ENCODE measurements at places on chromosomes 11 and 22. TPM values are rescaled to one million over a fixed set of nuclear protein-coding genes. Genes with fewer than 3 reads are reported as not detected.

The PTGDR2 gene
- polyA plus RNA-seq: 0.21 TPM

The PRG3 gene
- 0.66 TPM for polyA plus RNA-seq

The MARK2 gene
- polyA plus RNA-seq: 36.5 TPM

The HORMAD2 gene
- not detected for polyA plus RNA-seq

The C22orf15 gene
- 2.3 TPM for polyA plus RNA-seq

The VPS37C gene
- 21.9 TPM for polyA plus RNA-seq

The MPPED2 gene
- polyA plus RNA-seq: 17.1 TPM

The TENM4 gene
- 19.9 TPM for polyA plus RNA-seq

The NLRX1 gene
- polyA plus RNA-seq: 12.7 TPM

The NEU3 gene
- 9.1 TPM for polyA plus RNA-seq

The DRG1 gene
- 93.3 TPM for polyA plus RNA-seq

The FLRT1 gene
- polyA plus RNA-seq: 3.3 TPM

The CCDC157 gene
- polyA plus RNA-seq: 4.9 TPM

DNA sequence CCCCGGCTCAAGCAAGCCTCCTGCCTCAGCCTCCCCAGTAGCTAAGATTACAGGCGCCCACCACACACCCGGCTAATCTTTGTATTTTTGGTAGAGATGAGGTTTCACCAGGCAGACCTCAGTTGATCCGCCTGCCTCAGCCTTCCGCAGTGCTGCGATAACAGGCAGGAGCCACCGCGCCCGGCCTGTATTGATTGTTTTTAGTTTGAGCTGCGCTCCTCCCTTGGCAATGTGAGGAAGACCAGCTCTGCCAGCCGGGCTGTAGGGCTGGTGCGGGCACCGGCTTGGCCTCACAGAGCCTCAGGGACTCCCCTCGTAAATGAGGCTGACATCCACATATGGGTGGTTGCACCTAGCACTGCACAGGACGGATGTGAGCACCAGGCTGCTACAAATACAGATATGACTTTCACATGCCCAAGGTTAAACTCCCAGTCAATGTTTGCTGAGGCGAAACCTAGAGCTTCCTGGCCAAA, 7.5 kb upstream of the SLC2A11 start:
- no peak for DNase-seq

DNA sequence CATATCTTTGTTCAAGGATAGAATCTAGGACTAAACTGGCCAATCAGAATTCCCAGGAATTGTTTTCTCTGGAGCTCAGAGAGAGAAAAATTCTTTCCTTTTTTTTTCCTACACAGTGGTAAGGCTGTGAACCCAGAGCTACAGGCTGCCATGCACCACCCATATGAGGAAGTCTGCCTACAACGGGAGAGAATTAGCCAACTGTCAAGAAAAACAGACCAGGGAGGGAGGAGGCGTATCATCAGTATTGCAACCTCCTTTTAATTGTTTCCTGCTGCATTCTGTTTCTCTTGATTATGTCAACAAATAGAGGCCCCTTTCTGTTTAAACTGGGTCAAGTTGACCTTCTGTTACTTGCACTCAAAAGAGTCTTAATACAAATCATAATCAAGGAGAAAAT, 176.5 kb upstream of the UBASH3B start:
- no peak for DNase-seq

GRCh38 chr11:74662487-74663103, 68.6 kb downstream of the CHRDL2 start:
- DNase-seq: no peak

GRCh38 chr22:37058917-37059701, 7.6 kb downstream of the KCTD17 start:
- no peak for DNase-seq

GRCh38 chr11:118657709-118658428, 21.6 kb downstream of the TREH start:
- no peak for DNase-seq

- DNase-seq: no peak
These were observed 33.4 kb downstream of the AMBRA1 start for GRCh38 chr11:46560300-46560991.

DNA sequence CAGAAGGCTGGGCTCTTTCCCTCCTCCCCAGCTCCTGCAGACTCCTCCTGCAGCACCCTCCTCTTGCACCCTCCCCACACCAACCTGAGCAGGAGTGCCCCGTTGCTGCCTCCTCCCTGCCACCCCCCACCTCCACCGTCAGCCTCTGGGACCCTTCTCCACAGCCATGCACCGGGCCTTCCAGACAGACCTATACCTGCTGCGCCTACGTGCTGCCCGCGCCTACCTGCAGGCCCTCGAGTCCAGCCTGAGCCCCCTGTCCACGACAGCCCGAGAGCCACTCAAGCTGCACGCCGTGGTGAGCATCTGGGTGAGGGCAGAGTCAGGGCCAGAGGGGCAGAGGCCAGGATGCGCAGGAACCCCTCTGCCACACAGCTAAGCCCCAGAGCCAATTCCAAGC, 16.2 kb downstream of the ZDHHC24 start:
- DNase-seq: no peak

- DNase-seq: no peak
These were observed 12.6 kb downstream of the KLHL35 start for GRCh38 chr11:75420224-75421034.

DNA sequence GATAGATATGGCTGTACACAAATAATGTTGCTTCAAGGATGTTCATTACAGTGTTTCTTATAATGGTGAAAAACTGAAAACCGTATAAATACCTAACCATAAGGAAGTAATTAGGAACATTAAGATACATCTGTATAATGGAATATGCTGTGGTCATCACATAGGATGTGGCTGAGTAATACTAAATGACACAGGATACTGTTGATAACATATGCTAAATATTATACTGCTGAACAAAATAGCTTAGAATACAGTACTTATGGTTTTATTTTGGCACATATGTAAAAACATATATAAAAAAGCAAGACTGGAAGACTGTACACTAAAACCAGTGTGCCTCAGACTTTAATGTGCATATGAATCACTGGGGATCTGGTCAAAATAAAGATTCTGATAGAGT, 43.8 kb downstream of the FBXO7 start:
- no peak for DNase-seq

- peak; percentile 52 for DNase-seq
These were observed 35.9 kb upstream of the PRDM11 start for GRCh38 chr11:45110562-45110961.

DNA sequence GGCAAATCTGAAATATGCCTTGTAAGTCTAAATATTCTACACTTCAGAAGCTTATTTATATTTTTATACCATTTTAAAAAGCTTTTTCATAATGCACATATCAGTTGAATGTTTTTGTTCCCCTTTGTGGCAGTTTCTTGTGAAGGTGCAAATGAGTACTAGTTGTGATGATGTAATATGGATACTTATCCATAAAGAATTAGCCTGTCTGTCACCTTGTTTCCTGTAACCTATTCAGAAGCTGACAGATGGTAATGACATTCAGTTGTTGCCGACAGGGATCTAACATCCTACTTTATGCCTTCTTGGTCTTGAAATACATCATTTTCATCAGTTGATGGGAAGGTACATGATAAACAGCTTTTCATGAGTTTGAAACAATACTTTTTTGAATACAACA, 2.9 kb downstream of the QSER1 start:
- no peak for DNase-seq

DNA sequence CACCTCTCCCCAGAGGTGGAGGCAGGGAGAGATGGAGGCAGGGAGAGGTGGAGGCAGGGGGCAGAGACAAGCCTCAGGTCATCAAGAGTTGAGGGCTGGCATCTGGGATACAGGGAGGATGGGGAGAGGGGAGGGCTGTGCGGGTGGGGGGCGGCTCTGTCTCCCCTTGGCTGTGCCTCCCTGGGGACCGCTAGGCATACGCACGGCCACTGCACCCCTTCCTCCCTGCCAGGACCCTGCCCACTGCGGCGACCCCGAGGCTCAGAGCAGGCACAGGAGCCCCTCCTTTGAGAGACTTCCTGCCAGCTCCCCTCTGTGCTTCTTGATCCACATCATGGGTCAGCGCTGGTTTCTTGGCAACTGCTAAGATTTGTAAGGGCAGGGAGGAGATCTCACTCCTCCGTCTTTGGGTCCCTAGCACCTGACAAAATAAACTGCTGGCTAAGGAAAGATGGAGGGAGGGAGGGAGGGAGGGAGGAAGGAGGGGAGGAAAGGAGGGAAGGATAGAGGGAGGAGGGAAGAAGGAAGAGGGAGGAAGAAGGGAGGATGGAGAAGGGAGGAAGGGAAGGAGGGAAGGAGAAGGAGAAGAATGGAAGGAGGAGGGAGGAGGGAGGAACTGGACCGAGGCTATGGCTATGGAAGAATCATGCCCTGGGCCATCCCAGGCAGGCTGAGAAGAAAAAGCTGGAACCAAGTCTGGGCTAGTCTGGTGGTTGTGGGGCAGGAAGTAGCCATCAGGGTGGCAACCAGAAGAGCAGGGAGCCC, 18.5 kb downstream of the PRR33 start:
- DNase-seq: peak; percentile 83

GRCh38 chr22:44928711-44929358, 81.0 kb downstream of the PHF21B start:
- no peak for DNase-seq

DNA sequence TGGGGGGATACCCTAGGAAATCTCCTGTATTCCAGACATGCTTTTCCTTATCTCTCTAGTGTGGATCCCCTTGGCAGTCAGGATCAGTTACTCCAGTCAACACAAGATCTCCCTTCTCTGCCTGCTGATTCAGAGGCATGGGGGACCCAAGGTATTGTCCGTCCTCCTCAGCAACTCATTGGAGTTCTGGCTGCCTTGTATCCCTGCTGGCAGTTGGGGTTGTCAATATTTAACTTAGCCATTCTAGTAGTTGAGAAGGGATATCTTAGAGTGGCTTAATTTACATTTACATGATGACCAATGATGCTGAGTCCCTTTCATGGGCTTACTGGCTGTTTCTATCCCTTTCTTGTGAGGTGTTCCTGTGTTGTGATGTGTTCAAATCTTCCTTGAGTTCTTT, 74.2 kb downstream of the GRK3 start:
- no peak for DNase-seq

GRCh38 chr11:115910379-115910778, 406.2 kb upstream of the CADM1 start:
- DNase-seq: no peak

DNA sequence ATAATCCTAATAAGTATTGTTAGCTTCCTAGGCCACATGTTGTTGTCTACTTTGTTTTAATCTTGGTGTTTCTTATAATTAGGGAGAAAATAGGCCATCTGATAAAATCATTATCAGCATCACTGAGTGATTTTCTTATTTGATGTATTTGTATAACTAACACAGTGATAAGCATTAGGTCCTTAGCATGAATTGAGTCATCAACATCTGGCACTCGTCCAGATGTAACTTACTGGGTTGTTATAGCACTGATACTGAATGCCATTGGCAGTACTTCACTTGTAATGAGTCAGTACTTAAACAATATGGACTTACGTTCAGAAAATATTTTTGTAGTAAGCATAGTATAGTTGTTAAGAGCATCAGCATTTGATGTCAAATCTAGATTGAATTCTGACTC, 16.2 kb downstream of the API5 start:
- DNase-seq: no peak

GRCh38 chr11:100328626-100329340, 358.3 kb upstream of the ARHGAP42 start:
- DNase-seq: no peak

GRCh38 chr11:18692941-18693760, 5.4 kb upstream of the TMEM86A start:
- DNase-seq: no peak

GRCh38 chr22:50085211-50085972, at the start of gene MLC1:
Gene MLC1, minus strand, starts transcription at chr22:50085426. Its CDS starts 524 bp downstream, at chr22:50084902.
- no peak for DNase-seq

GRCh38 chr11:68177877-68178276, 35.2 kb downstream of the KMT5B start:
- no peak for DNase-seq

DNA sequence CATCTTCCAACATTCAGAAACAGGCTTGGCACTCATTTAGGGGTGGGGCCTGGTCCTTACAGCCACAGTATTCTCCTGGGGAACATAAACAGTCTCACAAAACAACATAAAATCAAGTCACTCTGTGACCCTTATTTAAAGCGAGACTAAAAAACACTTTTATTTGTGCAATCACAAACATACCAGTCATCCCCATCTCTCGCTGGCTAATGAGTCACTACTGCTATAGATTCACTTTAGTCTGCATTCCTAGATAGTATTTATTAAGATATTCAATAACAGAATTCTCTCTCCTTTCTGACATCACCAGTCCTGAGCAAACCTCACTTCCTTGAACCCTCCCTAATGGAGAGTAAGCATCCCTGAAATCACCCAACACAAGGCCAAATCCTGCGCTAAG, 68.0 kb downstream of the ZBTB44 start:
- DNase-seq: no peak

- no peak for DNase-seq
These were observed 41.4 kb upstream of the TTLL12 start for GRCh38 chr22:43228330-43228729.

DNA sequence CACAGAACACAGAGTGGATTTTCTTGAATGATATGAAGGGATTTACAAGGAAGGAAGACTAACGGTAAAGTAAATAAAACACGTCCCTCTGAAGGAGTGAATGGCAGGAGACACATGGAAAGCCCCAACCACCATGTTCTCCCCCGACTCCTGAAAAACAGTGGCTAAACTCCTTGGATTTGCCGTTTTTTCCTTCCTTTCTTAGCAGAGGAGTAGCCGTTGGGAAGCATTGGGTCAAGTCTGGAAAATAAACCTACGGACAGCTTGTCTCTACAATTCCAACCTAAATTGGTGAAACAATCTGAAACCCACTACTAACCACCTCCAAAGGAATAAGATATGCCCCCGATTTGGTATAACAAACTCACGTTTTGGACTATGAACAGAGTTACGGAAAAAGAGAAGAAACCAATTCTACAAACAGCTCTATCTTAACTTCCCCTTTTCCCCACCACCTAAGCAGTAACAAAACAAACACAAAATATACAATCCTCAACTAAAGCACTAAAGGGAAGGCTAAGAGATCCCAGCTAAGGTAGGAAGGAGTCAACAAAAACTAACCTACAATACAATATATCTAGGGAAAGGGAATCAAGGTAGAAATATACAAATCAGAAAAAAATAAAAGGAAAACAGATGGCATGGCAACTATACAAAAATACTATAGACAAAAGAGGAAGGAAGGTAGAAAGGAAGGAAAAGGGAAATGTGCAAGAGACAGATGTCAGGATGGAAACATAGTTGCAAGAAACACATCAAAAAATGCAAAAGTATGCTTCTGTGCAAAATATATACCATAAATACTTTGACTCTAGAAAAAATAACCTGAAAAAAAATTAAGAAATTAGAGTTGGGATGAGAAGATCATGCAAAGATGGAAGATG, 43.8 kb upstream of the LYVE1 start:
- DNase-seq: no peak

GRCh38 chr22:44548981-44549380, 50.9 kb upstream of the RTL6 start:
- no peak for DNase-seq

Measured in right renal pelvis (tissue), 4 donors.